ENCODE measurements at places on chromosomes 12 and 14.

- DNase-seq, result no peak
Observed at GRCh38 chr14:73610687-73611086, 1.6 kb upstream of the ACOT6 start.

DNA sequence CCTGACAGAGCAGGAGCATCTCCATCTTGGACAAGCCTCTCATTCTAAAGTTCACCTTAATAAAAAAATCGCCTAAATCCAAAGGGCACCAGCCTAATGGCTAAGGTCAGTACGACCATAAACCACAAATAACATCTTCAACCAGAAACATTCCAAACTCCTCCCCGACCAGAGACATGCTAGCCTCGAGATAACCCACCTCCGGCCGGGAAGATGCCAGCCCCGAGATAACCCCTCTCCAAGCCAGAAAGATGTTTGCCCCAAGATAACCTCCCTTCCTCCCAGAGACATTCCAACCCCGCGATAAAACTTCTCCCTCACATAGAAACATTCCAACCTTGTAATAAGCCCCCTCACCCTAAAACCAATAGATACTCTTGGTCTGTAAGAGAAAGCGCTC lies 86.8 kb upstream of the PKP2 start:
- DNase-seq, result no peak

DNA sequence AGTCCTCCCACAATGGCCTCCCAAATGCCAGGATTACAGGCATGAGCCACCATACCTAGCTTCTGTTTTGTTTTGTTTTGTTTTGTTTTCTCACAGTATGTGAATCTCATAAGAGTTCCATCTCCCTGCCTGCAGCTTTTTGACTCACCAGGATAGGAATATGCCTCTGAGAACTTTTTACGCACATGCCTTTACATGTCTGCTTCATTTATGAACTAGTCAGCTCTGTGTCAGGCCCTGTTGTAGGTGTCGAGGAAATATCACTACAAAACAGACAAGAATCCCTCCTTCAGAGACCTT lies 89.0 kb downstream of the BORCS5 start:
- no peak for DNase-seq

- no peak for DNase-seq
Observed at GRCh38 chr14:77868552-77869285, 68.8 kb downstream of the ADCK1 start.

- no peak for DNase-seq
Observed at GRCh38 chr14:95541932-95542930, 7.4 kb downstream of the GLRX5 start.
